Spleen (tissue), 13 donors: ENCODE measurements at places on chromosomes 4 and X.

DNA sequence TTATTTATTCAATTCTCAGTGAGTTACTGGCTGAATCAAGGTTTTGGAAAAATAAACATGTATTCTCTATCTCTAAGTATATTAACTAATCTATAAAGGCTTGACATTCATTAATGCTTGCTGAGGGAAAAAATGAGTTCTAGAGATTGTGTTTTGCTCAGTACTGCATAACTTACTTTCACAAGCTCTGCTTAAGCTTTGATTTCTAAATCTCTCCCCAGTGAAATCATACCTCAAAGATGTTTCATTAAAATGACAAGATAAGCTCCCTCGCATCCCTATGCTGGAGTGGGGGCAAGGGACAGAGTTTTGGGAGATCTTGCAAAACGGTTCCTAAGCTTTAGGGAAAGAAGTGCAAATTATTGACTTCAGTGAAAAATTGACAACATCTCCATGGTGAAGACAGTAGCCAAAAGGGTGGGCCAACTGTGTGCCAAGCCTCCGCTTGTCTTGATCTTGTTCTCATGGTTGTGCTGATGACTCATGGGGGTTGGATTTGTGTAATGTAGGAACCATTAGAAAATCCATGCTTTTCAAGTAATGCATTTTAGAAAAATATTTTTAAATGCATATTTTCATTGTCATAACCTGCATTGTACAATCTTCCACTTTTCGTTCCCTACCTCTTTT, 521.4 kb downstream of the RPA4 start:
- no peak for DNase-seq

DNA sequence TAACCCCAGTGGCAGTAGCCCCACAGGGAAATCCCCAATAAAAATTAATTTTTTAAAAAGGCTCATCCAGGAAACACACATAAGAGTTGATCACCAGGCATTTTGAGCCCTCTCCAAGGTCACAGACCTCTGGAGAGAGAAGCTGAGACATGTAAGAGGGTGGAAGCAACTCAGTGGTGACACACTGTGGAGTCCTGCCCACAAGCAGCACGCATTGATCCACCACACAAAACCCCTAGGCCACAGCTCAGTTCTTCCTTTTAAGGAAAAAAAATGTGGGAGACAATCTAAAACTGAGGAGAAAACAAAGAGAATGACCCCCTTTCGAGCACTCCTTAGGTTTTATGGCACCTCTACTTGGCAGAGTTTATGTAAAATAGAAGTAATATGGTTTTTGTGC, 71.7 kb upstream of the S100G start:
- DNase-seq, result no peak

DNA sequence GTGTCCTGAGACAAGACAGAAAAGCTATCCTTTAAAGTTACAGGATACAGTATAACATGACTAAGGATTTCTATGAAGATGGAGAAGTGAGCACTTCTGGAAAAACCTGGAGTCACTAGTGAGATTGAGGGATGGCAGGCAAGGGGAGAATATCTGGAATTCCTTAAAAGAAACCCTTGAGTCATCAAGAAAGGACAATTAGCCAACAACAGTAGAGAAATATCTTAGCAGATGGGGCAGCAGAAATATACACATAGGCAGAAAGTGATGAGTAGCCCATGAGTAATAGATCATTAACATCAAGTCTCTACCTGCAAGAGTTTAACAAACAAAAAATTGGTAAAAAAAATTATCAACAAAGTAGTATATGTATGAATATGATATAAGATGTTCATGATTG, 858.8 kb upstream of the FRG1 start:
- no peak for DNase-seq

DNA sequence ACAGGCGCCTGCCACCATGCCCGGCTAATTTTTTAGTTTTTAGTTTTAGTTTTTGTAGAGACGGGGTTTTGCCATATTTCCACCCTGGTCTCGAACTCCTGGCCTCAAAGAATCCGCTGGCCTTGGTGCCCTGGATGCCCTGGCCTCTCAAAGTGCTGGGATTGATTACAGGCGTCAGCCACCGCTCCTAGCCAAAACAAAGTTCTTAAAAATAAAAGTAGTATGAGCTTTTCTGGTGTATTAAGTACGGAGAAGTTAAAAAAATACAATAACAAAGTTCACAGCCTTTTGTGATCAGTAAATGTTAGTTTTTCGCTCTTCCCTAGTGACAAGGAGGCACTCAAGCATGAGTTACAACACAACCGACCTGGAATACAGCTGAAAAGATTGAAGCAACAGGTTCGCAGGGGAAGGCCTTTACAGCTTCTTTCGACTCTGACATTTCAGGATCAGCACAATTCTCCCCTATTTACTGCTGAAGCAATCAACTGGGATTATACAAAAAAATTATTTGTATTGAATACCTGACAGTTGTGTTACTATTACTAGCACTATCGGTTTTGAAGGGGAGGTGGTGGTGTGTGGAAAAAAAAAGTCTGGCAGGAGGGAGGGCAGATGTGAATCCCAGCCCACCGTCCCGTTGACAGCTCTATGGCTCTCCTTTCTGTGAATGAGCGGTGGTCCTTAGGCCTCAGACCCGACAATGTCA, 893 bp upstream of the METAP1 start:
- no peak for DNase-seq

- DNase-seq, result no peak
These were observed 199.4 kb upstream of the DDX53 start for GRCh38 chrX:22800360-22800759.
